ENCODE measurements at places on chromosomes 16 and 17.

DNA sequence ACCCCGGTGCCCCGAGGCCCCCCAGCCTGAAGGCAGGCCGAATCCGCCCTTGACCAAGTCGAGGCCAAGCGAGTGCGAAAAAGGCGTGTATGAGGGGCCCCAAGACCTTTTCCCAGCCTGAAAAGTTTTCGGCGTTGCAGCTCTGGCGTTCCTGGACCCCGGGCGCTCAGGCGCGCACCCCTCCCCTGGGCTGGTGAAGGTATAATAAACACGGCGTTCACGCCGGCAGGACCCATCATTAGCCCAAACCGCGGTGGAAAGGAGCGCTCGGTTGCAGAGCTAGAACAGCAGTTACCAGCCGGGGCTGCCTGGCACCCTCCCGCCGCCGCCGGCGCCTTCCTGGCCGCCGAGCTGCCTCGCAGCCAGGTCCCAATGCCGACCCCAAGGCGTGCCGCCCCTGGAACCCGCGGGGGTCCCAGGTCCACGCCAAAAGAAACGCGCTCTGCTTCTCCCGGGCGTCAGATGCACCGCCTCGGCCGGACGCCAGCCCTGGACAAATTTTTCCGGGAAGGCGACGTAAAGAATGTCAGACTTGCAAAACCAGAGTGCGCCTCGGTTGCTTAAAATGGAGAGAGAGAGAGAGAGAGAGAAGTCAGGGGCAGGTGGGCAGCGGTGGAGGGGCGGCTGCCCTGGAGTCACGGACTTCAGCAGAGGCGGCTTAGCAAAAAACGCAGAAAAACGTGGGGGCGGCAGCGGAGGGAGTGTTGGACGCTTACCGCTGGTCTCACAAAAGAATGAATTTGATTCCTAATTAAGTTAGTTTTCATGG lies 11.5 kb upstream of the FOXF1 start:
- DNase-seq = no peak

DNA sequence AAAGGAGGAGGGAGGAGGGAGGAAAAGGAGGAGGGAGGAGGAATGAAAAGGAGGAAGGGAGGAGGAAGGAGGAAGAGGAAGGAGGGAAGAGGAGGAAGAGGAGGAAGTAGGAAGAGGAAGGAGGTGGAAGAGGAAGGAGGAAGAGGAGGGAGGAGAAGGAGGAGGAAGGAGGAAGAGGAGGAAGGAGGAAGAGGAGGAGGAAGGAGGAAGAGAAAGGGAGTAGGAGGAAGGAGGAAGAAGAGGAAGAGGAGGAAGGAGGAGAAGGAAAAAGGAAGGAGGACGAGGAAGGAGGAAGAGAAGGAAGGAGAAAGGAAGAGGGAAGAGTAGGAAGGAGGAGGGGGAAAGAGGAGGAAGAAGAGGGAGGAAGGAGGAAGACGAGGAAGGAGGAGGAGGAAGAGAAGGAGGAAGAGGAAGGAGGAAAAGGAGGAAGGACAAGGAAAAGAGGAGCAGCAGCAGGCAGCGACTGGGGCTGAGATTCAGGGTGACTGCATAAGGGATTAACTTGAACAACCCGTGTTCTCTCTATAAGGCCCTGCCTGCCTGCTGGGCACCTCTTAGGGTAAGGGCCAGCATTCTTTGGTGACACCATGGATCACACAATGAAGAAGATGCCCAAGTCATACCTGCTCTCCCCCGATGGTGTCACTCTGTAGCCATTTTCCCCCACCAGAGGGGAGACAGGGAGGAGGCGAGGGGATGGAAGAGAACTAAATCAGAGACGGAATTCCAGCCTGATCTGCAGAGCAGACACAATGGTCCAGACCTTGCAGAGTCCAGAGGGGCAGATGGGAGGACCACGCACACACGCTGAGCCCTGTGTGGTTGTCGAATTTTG lies 1.4 kb upstream of the IL34 start:
- DNase-seq = no peak

- DNase-seq = no peak
Measured at GRCh38 chr17:228951-229708, 47.7 kb upstream of the DOC2B start.

- no peak for DNase-seq
Measured at GRCh38 chr16:85124636-85125346, 12.5 kb upstream of the CIBAR2 start.

GRCh38 chr17:66275651-66276050 lies 26.8 kb upstream of the PRKCA start:
- DNase-seq = peak; percentile 83

- DNase-seq = no peak
Measured at GRCh38 chr16:17440131-17440530, 30.6 kb downstream of the XYLT1 start.

DNA sequence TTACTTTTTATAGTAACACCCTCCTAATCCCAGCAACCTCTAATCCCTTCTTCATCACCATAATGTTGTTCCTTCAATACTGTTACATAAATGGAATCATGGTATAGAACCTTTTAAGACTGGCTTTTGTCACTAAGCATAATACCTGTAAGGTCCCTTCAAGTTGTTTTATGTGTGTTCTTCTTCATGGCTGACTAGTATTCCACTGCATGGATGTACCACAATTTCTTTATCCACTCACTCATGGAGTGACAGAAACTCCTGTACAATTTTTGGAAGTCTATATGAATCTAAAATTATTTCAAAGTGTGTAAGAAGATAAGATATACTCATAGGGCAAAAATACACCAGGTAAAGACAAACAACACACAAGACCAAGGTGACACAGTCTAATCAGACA lies 36.8 kb downstream of the MEAK7 start:
- DNase-seq = no peak

DNA sequence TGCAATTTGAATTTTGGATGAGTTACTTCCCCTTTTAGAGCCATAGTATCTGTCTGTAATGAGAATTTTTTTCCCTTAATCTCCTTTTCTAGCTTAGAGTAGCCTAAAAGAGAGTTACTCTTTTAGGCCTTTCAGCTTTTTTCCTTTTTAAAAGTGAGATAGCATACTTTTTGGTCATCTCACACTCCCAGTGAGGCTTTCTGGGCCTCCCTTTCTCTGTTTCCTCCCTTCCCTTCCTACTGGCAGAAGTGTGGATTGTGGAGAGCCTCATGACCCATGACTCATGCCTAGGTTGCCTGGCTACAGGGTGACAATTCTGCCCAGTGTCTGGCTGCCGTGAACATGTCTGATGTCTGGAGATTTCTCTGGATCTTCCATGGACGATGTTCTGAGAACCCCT lies 15.2 kb downstream of the KRT23 start:
- DNase-seq = peak; percentile 92

DNA sequence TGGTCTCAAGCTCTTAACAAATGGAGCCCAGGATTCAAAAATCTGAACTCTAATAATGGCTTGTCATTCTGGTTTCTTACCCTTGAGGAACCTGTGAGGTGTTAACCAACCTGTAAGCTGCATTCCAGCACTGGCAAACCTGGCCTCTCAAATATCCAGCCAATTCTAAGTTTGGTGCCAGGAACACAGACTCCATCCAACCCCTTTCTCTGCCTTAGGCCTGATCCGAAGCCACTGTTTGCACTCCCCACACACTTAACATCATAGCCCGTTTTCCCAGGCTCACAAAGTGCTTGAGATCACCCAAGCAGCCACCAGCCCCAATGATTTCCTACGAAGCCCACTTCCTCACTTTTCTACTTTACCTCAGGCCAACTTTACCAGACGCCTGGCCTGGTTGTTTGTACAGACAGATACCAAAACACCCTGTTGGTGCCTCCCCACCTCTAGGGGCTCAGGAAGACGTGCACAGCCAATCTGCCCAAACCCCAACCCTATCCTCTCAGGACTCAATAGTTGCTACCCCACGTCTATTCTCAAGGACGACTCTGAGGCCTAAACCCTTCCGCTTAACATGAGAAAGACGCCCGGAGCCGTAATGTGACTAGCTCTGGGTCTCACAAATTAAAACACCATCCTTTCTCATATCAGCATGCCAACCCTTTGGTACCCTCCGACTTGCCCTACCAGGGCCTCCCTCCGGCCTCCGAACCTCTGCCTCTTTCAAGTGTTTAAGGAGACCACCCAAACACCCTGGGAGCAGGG lies 3.2 kb upstream of the PER1 start:
- DNase-seq = no peak

GRCh38 chr16:57102888-57103851 lies 10.8 kb downstream of the CPNE2 start:
- no peak for DNase-seq

DNA sequence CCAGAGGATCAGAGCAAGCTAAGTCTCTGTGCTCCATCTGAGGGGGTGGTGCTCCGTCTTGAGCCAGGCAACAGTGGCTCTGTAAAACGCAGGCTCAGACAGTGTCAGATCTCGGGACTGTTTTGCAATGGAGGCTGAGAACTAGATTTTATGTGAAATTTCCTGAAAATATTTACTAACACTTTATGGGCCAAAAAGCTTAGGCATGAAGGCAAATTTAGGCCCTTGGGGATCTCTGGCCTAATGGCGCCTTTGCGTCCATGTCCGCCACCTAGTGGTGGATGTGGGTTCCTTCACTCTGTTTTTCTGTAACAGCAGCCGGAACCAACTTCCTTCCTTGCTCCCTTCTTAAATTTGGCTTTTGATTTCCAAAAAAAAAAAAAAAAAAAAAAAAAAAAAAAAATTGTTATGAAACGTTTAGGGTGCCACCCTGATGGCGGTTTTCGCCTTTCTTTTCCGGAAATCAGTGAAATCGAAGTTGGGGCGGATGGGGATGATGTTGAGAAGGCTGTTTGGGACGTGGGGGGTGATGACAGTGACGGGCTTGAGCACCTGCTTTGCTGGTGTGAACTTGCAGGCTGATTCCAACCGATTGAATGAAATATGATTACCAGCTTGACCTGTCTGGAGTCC lies 14.0 kb upstream of the ELAC2 start:
- DNase-seq = peak; percentile 56

GRCh38 chr17:17783825-17784656 lies 52.7 kb downstream of the SREBF1 start:
- DNase-seq = no peak

- peak; percentile 73 for DNase-seq
Measured at GRCh38 chr17:43645765-43646481, 15.8 kb downstream of the MEOX1 start.

- DNase-seq = no peak
Measured at GRCh38 chr17:15929941-15930340, 15.0 kb upstream of the ADORA2B start.

DNA sequence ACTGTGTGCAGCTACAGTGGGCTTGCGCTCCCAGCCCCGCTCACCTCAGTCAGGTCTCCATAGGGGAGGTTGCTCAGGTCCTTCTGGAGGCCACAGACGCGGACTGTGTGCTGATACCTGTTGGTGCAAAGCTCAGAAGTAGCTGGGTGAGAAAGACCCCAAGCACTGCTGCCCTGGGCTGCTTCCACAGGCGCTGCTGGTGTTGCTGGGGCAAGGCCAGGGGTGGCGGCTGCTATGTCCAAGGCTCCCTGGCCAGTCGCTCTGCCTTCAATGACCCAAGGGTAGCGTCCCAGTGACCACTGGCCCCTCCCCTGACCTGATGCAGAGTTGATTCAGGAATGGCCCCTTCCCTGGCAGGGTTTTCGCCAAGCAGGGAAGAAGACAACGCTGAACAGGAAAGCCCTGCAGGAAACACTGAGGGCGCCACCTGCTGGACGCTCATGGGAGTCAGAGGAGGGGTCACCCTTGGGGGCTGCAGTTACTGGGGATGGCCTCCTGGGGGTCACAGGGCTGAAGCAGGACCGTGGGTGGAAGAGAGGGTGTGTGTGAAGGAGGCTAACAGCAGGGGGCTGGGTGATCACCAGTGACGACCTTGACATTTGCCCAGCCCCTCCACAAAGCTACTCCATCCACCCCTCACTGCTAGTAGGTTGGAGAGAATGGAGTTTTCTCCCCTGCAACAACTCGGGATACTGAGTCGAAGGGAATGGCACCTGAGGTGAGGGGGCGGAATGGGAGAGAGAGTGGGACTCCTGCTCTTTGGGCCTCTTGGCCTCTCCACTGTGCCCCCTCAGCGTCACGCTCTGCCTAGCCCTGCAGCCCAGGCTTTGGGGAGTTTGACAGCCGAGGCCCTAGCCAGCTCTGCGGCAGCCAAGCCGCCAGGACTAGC lies 38.3 kb downstream of the ABCC12 start:
- DNase-seq = peak; percentile 41

DNA sequence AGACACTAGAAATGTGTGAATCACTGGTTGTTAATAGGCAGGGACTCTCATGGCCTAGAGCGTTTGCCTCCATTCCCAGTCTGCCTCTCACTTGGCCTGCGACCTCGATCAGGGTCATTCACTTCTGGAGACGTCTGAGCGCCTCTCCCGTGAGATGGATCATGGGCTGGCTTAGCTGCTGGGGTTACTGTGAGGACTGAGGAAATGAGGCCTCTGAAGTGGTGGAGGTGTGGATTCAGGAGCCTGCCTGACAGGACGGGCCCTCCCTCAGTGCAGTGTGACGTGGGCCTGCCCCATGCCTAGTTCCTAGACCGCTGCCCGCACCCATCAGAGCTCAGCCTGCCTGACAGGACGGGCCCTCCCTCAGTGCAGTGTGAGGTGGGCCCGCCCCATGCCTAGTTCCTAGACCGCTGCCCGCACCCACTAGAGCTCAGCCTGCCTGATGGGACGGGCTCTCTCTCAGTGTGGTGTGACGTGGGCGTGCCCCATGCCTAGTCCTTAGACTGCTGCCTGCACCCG lies 61.9 kb downstream of the BANP start:
- no peak for DNase-seq

DNA sequence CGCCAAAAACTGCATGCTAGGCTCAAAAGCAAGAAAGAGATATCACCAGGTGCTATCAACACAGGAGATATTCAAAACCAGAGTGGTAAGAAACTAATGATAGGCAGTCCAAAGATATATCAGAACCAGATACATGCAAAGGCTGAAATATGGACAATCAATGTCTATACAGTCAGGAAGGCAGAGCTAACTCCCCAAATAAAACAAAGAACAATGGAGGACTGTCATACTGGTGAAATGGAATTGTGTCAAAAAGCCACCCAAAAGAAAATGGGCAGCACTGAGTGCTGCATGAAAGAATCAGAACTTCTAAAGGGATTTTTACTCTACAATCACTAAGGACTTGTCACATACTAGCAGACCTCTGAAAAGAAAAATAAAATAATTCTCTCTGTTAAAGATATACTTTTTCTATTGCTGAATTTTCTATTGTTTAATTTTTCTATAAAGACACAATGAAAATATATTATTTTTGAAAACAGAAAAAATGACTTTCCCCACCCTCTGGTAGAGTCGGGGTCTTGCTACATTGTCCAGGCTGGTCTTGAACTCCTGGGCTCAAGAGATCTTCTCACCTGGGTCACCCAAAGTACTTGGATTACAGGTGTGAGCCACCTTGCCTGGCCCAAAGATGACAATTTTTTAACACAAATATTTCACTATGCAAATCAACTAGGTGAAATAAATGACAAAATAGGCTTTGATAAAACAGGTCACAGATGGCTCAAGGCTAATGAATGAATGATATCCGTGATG lies 98.2 kb downstream of the USP32 start:
- DNase-seq = no peak

DNA sequence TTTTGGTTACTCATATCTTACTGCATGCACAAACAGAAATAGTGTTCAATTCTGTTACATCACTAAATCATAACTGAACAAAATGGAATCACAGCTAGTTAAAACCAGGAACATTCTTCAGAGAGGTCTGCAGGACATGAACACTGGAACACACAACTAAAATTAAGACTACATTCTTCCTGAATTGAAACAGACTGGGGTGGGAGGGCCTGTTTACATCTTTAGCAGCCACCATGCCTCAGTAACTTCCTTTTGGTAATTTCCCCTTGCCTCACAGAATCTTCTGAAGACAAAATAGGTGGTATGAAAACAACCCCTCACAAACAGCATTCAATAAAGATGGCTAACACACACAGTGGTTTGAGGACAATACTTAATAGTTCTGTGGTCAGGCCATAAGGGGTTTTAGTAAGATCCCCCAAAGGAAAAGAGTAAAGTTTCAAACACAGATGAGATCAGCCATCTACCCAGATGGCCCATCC lies 6.5 kb downstream of the MARF1 start:
- DNase-seq = no peak
